ENCODE measurements at places on chromosomes 2 and 18. TPM values are rescaled to one million over a fixed set of nuclear protein-coding genes. Genes with fewer than 3 reads are reported as not detected.

WIPF1 gene
- 62.6 TPM for total RNA-seq

CIDEA gene
- not detected for total RNA-seq

CIB4 gene
- total RNA-seq: not detected

FSHR gene
- total RNA-seq: not detected

SCG2 gene
- total RNA-seq: not detected

SAG gene
- total RNA-seq: not detected

TUBB8B gene
- total RNA-seq: not detected

IL1RN gene
- total RNA-seq: not detected

AFG3L2 gene
- total RNA-seq: 34.2 TPM

DNA sequence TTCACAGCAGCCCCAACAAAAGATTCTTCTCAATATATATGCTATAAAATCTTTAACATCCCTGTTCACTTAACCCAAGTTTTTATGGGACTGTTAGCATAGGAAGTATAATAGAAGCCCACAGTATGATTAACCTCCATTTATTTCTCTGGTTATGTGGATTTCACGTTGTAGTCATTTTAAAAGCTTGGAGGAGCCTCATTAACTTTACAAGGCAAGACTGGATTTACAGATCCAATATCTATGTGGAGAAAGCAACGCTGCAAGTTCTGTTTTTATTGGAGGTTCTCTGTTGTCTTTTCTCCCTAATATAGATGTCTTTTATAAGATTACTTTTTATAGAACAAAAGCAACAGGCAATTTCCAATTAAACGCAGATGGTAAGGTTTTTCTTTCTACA, 114.9 kb upstream of the SYT4 start:
- no peaks in the 10 kb centered on the region for H3K27me3 ChIP-seq
- no peak overlapping the region for H3K27ac ChIP-seq
- no peaks in the 10 kb centered on the region for H3K36me3 ChIP-seq
- H3K4me1 ChIP-seq: no peaks in the 10 kb centered on the region

- peaks cover 15% of the 10 kb centered on the region for H3K36me3 ChIP-seq
- no peaks in the 10 kb centered on the region for H3K27me3 ChIP-seq
- DNase-seq: no peak
- peaks cover 11% of the 10 kb centered on the region for H3K4me1 ChIP-seq
- no peak overlapping the region for H3K27ac ChIP-seq
These were observed 31.6 kb downstream of the TWSG1 start for GRCh38 chr18:9366126-9366714.

DNA sequence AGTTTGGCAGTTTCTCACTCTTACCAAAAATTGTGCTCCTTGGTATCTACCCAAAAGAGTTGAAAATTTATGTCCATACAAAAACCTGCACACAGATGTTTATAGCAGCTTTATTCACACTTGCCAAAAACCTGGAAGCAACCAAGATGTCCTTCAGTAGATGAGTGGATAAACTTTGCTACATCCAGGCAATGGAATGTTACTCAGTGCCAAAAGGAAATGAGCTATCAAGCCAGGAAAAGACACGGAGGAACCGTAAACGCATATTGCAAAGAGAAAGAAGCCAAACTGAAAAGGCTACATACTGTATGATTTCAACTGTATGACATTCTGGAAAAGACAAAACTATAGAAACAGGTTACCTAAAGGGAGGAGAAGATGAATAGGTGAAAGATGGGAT, 36.1 kb downstream of the TMEM163 start:
- no peaks in the 10 kb centered on the region for H3K36me3 ChIP-seq
- no peaks in the 10 kb centered on the region for H3K27me3 ChIP-seq
- H3K4me3 ChIP-seq: no peak overlapping the region
- no peaks in the 10 kb centered on the region for H3K4me1 ChIP-seq
- no peak overlapping the region for H3K27ac ChIP-seq

GRCh38 chr2:42770288-42771131, 6.6 kb upstream of the OXER1 start:
- no peaks in the 10 kb centered on the region for H3K4me1 ChIP-seq
- H3K36me3 ChIP-seq: no peaks in the 10 kb centered on the region
- no peak overlapping the region for H3K27ac ChIP-seq

DNA sequence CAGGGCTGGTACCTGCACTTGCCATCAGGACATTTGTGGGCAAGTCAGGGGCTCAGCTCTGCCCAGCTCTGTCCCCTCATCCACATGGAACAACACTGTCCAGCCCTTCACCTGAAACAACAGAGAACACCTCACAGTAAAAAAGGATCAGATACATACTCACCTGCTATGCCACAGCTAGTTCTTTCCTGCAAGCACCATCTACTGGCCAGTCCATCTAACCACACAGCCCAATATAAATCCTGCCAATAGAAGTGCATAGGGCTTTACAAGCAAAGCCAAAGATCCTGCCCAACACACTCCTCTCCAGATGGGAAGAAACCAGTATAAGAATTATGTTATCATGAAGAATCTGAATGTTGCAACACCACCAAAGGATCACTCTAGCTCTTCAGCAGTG, 52.2 kb upstream of the GALNT13 start:
- no peaks in the 10 kb centered on the region for H3K4me1 ChIP-seq
- no peaks in the 10 kb centered on the region for H3K27me3 ChIP-seq
- no peaks in the 10 kb centered on the region for H3K36me3 ChIP-seq
- H3K4me3 ChIP-seq: no peak overlapping the region
- H3K27ac ChIP-seq: no peak overlapping the region

- H3K4me1 ChIP-seq: no peaks in the 10 kb centered on the region
- no peaks in the 10 kb centered on the region for H3K36me3 ChIP-seq
- DNase-seq: no peak
- H3K4me3 ChIP-seq: no peak overlapping the region
- H3K27ac ChIP-seq: no peak overlapping the region
- H3K27me3 ChIP-seq: no peaks in the 10 kb centered on the region
These were observed 62.5 kb downstream of the TMEM17 start for GRCh38 chr2:62443471-62443870.

GRCh38 chr2:26245810-26246209, 1.1 kb downstream of the HADHB start:
- H3K36me3 ChIP-seq: no peaks in the 10 kb centered on the region
- DNase-seq: peak; percentile 70
- peak overlapping the region; percentile 81 for H3K27ac ChIP-seq
- peak overlapping the region; percentile 95 for H3K4me3 ChIP-seq
- H3K27me3 ChIP-seq: no peaks in the 10 kb centered on the region

- H3K36me3 ChIP-seq: no peaks in the 10 kb centered on the region
- no peak overlapping the region for H3K27ac ChIP-seq
- H3K4me1 ChIP-seq: no peaks in the 10 kb centered on the region
- H3K4me3 ChIP-seq: no peak overlapping the region
- peak; percentile 85 for DNase-seq
These were observed 185.1 kb downstream of the MYO5B start for GRCh38 chr18:50009773-50010335.

- H3K27ac ChIP-seq: no peak overlapping the region
- H3K27me3 ChIP-seq: no peaks in the 10 kb centered on the region
- H3K36me3 ChIP-seq: no peaks in the 10 kb centered on the region
These were observed 65.6 kb upstream of the NOSTRIN start for GRCh38 chr2:168736649-168737445.

GRCh38 chr2:120802867-120803484, 67.3 kb downstream of the GLI2 start:
- no peak overlapping the region for H3K27ac ChIP-seq
- no peaks in the 10 kb centered on the region for H3K36me3 ChIP-seq
- DNase-seq: no peak

- H3K36me3 ChIP-seq: no peaks in the 10 kb centered on the region
- no peaks in the 10 kb centered on the region for H3K4me1 ChIP-seq
- H3K4me3 ChIP-seq: no peak overlapping the region
- H3K27ac ChIP-seq: no peak overlapping the region
These were observed 239.6 kb downstream of the LPIN1 start for GRCh38 chr2:11985817-11986566.

GRCh38 chr18:57910817-57911216, 107.7 kb upstream of the ATP8B1 start:
- no peaks in the 10 kb centered on the region for H3K36me3 ChIP-seq
- H3K27ac ChIP-seq: no peak overlapping the region
- no peaks in the 10 kb centered on the region for H3K4me1 ChIP-seq
- DNase-seq: peak; percentile 78
- H3K4me3 ChIP-seq: no peak overlapping the region

- no peak overlapping the region for H3K4me3 ChIP-seq
These were observed 90.9 kb downstream of the RNF144A start for GRCh38 chr2:7007846-7008741.

DNA sequence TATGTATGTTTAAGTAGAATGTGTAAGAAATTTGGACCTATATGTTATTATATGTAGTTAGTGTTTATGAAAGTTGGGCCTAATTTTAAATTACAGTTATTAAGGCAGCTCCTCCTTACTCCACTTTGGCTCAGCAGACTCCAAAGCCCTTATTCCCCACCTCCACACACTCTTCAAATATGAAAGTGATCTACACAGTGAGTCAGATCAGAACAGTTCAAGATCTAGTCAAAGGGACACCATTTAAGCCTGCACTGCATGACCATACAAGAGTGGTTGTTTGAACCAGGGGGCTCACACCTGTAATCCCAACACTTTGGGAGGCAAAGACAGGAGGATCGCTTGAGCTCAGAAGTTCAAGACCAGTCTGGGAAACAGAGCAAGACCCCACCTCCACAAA, 21.2 kb upstream of the PMAIP1 start:
- H3K27me3 ChIP-seq: no peaks in the 10 kb centered on the region
- no peak overlapping the region for H3K27ac ChIP-seq
- no peak overlapping the region for H3K4me3 ChIP-seq
- DNase-seq: peak; percentile 16
- H3K4me1 ChIP-seq: no peaks in the 10 kb centered on the region

DNA sequence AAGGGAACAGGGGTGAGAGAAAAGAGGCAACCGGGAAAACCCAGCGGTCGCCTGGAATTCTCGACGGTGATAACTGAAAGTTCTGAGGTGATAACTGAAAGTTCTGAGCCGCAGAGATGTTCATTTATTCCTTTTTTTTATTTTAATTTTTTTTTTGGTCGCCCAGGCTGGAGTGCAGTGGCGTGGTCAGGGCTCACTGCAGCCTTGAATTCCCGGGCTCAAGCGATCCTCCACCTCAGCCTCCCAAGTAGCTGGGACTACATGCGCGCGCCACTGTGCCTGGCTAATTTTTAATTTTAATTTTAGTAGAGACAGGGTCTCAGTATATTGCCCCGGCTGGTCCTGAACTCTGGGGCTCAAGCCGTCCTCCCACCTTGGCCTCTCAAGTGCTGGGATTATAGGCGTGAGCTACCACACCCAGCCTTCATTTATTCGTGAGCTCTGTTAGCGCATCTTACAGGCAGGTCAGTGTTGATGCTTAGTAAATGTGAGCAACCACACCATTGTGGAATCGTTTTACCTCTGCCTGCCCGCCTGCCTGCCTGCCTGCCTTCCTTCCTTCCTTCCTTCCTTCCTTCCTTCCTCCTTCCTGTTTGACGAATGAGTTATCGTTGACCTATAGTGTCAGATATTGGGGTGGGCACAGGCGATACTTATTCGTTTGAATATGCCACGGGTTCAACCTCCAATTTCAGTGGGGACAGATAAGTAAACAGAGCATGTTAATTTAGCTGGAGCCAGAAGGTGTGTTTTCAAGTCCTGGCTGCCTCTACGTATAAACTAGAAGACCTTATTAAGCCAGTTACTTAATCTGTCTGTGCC, 557 bp upstream of the E2F6 start:
- no peaks in the 10 kb centered on the region for H3K27me3 ChIP-seq
- peaks cover 10% of the 10 kb centered on the region for H3K36me3 ChIP-seq
- peak overlapping the region; percentile 77 for H3K4me3 ChIP-seq

GRCh38 chr18:65942854-65943253, 192.0 kb downstream of the CDH7 start:
- H3K36me3 ChIP-seq: no peaks in the 10 kb centered on the region
- no peaks in the 10 kb centered on the region for H3K4me1 ChIP-seq
- H3K4me3 ChIP-seq: no peak overlapping the region
- no peak overlapping the region for H3K27ac ChIP-seq
- DNase-seq: no peak
- H3K27me3 ChIP-seq: no peaks in the 10 kb centered on the region

- H3K4me1 ChIP-seq: peaks cover 9% of the 10 kb centered on the region
- H3K36me3 ChIP-seq: no peaks in the 10 kb centered on the region
- no peak overlapping the region for H3K27ac ChIP-seq
- DNase-seq: no peak
These were observed 18.8 kb upstream of the MAP3K20 start for GRCh38 chr2:173056705-173057364.

- H3K27me3 ChIP-seq: no peaks in the 10 kb centered on the region
- DNase-seq: no peak
- no peak overlapping the region for H3K4me3 ChIP-seq
These were observed 10.4 kb downstream of the ARHGAP25 start for GRCh38 chr2:68745006-68745405.

- no peak for DNase-seq
- peaks cover 3% of the 10 kb centered on the region for H3K4me1 ChIP-seq
- no peak overlapping the region for H3K4me3 ChIP-seq
- no peaks in the 10 kb centered on the region for H3K27me3 ChIP-seq
- H3K27ac ChIP-seq: no peak overlapping the region
These were observed 148.0 kb upstream of the SLC14A2 start for GRCh38 chr18:45467293-45467692.

DNA sequence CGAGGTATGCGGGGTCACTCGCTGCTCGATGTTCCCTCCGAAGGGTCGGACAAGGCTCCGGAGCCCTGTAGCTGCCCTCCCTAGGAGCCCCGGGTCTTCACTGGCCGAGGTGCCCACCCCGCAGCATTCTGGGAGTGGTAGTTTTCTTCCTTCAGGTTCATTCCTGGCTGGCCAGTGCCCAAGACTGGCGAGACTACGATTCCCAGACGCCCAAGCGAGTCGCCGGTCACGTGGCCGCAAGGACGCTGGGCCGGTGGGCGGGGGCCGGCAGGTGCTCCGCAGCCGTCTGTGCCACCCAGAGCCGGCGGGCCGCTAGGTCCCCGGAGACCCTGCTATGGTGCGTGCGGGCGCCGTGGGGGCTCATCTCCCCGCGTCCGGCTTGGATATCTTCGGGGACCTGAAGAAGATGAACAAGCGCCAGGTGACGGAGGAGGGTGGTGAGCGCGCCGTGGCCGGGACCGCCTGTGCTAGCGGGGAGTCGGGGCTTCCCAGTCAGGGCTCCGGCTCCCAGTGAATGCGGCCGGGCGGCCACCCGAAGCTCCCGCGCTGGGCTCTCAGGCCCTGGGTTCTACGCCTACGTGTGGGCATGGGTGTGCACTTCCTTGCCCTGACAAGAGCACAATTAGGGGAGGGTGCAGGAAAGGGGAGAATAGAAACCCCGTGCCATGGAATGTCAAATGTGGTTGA, at the start of gene SEC11C:
TSS of gene SEC11C (plus strand) at position 270 of the 687 bp plus-strand sequence. CDS start at position 335, 65 bp downstream.
- H3K27ac ChIP-seq: peak within 1 kb of the TSS; percentile 94
- no peaks in the 10 kb centered on the region for H3K36me3 ChIP-seq
- no peaks in the 10 kb centered on the region for H3K27me3 ChIP-seq
- peak; percentile 99 for DNase-seq

- no peaks in the 10 kb centered on the region for H3K27me3 ChIP-seq
- H3K4me3 ChIP-seq: peak overlapping the region; percentile 35
These were observed 17.1 kb downstream of the ANKRD44 start for GRCh38 chr2:197293252-197294007.

- H3K36me3 ChIP-seq: no peaks in the 10 kb centered on the region
- H3K4me1 ChIP-seq: no peaks in the 10 kb centered on the region
- no peaks in the 10 kb centered on the region for H3K27me3 ChIP-seq
These were observed 57.4 kb downstream of the MYO1B start for GRCh38 chr2:191302459-191303139.

GRCh38 chr2:126803434-126803775, 95.3 kb upstream of the TEX51 start:
- no peak for DNase-seq
- H3K27me3 ChIP-seq: no peaks in the 10 kb centered on the region
- H3K27ac ChIP-seq: no peak overlapping the region
- H3K4me1 ChIP-seq: no peaks in the 10 kb centered on the region
